HepG2 (cell line): ENCODE measurements at places on chromosomes 4 and X. TPM values are rescaled to one million over a fixed set of nuclear protein-coding genes. Genes with fewer than 3 reads are reported as not detected.
A peak's percentile ranks its signal among the peaks of the same experiment; 100 is the strongest.

DNA sequence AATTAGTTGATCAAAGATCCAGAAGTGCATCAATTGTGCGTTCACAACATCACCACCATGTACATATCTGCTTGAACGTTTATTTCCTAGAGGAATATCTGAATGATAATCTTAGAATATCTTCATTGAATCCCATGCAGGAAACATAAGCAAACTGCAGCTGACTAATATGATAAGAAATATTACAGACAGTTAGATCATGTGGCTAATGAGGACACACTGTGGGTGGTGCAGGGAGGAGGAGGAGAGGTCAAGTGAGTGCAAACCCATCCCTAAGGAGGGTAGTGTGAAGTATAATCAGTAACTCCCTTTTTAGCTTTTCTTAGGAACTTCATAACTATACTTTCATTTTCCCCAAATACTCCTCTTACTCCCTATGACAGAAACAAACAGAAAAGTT is 58.3 kb upstream of the HPGD start:
- no peak for DNase-seq

GRCh38 chr4:40514497-40514951 is 115.1 kb downstream of the RBM47 start:
- peak; percentile 51 for DNase-seq

GRCh38 chr4:23967281-23967680 is 77.4 kb upstream of the PPARGC1A start:
- no peak for DNase-seq

DNA sequence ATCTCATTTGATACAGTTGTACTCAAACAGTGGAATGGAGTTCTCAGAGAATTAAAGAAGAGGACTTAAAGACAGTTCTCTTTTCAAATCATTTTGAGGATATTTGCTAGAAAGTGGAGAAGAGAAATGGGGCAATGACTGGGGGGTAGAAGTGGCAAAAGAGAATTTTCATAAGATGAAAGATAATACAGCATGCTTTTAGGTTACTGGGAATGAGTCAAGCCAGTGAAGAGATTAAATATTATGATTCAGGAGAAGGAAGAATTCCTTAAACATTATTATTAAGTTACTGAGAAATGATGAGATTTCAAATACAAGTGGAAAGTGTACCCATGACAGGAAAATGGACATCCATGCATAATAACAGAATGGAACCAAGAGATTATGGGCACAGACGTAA is 219.0 kb upstream of the DKK2 start:
- DNase-seq, result no peak

DNA sequence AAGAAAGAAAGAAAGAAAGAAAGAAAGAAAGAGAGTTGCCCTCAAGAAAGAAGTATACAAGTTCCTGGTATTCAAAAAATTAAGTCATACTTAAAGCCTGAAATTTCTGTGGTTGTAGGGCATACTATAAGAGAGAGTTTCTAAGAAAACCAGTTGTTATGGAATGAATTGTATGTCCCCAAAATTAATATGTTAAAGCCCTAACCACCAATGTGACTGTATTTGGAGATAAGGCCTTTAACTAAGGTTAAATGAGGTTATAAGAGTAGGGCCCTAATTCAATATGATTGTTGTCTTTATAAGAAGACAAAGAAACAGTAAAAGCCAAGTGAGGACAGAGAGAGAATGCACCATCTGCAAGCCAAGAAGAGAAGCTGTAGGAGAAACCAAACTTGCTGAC is 521.1 kb downstream of the CCSER1 start:
- DNase-seq, result no peak

- no peak for DNase-seq
Measured at GRCh38 chrX:111467896-111468295, 43.5 kb upstream of the SERTM2 start.

Gene KLKB1
- total RNA-seq, result 0.49 and 0.59 TPM in 2 replicates

Gene SPANXA1
- not detected in 2 replicates for total RNA-seq

Gene DDX60
- 0.18 and 0.35 TPM in 2 replicates for total RNA-seq

Gene RGN
- 74.4 and 76.6 TPM in 2 replicates for total RNA-seq

Gene ANKRD50
- 4.4 and 10.2 TPM in 2 replicates for total RNA-seq
